ENCODE measurements at places on chromosomes 1 and 21.

- no peak for DNase-seq
Observed at GRCh38 chr1:8091691-8092090, 65.6 kb upstream of the ERRFI1 start.

DNA sequence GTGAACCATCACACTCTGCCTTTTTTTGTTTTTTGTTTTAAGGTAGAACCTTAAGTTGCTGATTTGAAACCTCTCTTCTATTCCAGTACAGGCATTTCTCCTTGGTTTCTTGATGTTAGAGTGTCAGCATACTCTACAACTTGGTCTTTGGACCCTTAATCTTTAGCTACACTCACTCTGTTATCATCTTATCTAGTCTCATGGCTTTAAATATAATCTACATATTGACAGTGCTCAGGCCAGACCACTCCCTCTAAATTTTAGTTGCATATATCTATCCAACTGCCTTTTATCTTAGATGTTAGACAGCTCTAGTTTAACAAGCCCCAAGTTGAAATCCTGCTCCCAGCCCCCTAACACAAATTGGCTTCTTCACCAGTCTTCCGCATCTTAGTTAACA, 22.1 kb downstream of the NME7 start:
- no peak for DNase-seq

DNA sequence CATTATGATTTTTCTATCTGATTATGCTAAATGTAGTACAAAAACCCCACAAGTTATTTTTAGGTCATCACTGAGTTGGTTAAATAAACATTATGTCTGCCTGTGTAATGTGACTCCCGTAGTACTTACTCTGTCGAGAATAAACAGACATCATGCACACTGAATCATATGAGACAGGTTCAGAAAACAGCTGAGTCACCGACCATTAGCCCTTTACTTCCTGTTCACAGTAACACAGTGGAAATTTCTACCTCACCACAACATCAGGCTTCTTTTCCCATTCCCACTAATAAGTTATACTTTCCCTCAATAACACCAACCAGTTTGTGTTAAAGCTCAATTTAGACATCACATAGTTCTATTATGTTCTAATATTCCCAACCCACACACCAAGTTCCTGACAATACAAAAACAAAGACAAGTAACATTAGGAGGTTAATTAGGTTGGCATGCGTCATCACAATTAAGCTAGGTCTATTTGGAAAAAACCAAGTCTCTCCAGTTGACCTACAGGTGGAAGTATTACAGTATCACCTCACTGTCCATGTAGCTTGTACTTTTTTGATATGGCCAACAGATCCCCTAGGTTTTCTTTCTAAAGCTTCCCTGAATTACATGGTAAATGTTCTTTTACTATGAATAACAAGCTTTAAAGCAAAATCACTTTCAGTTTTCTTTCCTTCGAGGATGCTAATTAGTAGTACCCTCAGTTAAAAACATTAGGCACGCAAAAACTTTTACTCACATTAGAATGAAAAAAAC, 154.2 kb downstream of the EIF4G3 start:
- DNase-seq = no peak

DNA sequence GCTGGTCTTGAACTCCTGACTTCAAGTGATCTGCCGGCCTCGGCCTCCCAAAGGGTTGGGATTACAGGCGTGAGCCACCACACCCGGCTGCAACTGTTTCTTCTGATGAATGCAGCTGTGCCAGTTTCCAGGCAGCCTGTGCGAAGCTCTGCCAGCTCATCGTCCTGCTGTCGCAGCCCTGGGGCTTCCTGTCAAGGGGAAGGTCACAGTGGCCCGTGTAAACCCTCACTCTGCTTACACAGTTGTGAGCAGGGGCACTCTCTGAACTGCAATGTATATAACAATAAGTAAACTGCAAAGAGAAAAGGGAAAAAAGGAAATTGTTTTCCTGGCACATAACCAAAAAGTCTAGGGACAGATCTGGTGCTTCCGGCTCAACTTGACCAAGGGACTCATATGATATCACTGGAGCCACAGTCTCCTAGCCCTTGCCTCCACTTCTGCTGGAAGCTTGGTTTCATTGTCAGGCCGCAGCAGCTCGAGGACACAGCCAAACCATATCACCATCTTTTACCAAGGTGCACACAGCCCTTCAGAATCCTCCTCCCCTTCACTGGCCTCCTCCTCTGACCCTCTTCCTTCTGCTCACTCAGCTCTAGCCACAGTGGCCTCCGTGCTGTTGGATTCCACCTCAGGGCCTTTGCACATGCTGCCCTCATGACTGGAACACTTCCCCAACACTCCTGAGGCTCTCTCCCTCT, 22.8 kb upstream of the LBR start:
- no peak for DNase-seq

DNA sequence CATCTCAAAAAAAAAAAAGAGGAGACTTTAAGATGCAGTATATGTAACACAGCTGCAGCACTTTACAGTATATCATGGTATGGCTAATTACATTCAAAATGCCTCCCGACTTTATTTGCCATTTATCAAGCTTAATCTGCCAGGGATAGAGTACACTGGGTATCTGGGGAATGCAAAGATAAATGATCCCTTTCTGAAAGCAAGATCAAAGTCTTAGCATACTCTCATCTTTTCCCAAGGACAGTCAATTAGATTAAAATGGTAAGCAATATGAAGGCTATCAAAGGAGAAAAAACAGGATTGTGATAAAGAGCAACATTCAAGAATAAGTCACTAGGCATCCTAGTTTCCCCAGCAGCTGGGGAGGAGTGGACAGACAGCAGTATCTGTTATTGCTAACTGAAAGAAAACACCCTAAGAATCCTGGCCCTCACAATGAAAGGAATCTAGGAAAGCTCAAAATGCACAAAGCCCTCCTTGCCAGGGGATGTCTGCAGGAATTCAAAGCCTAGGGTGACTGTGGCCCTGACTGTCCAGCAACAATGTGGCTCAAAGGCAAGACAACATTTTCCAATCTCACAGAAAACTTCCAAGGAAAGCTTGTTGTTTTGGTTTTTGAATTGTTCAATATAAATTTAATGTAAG, 56.7 kb upstream of the RAP1GAP start:
- no peak for DNase-seq

DNA sequence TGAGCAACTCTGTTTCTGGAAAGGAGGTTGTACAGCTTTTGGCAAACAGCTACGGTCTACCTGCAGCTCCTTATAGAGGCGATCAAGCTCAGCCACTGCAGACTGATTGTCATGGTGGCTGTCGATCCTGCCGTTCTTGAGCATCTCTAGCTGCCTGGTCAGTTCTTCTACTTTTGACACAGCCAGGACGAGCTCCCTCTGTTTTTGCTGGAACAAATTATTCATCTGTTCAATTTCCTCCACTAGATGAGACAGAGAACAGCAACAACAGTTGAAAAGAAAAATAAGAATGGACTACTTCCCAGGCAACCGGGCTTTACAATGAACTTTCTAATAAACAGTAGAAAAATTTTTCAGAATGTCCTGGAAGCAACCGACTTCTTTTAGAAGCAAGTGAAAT, 42.5 kb downstream of the TP53BP2 start:
- DNase-seq = no peak

- DNase-seq = no peak
Observed at GRCh38 chr21:46322351-46323226, 1.1 kb downstream of the C21orf58 start.

DNA sequence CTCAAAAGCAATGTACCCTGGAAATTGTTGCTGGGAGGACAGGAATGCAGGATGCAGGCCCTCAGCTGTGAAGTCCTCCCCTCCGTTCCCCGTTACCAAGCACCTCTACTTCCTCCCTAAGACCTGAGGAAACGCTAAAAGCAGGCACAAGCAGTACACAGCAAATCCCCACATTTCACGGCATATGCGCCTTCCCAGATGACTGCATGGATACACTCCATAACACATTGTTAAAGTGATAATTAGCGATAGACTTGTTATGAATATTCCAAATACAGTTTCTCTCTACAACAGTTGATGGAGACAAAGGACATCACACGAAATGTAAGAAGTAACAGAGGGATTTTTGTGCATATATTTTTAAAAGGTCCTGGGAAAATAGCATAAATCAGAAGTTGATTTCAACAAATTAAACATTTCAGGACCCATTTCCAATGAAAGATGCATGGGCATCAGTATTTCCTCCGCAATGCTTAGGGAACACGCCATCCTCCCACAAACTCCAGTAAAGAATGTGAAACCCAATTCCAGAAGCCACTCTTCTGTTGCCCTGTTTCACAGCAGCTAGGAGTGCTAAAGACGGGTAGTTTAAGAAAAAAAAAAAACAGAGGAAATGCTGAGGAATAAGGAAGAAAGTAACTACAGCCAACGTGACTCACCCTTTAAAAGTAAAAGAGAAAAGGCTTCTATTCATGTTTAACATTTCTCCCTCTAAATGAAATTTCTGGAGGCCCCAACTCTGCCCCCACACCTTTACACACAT, 75.5 kb downstream of the HIVEP3 start:
- DNase-seq = no peak

GRCh38 chr1:203120325-203121153, 7.0 kb upstream of the ADORA1 start:
- DNase-seq = no peak

GRCh38 chr1:7941437-7941793, 776 bp upstream of the TNFRSF9 start:
- DNase-seq = no peak

GRCh38 chr1:225691377-225691776, 38.5 kb upstream of the ENAH start:
- DNase-seq = no peak

GRCh38 chr1:56517404-56518130, 61.8 kb downstream of the PLPP3 start:
- no peak for DNase-seq

DNA sequence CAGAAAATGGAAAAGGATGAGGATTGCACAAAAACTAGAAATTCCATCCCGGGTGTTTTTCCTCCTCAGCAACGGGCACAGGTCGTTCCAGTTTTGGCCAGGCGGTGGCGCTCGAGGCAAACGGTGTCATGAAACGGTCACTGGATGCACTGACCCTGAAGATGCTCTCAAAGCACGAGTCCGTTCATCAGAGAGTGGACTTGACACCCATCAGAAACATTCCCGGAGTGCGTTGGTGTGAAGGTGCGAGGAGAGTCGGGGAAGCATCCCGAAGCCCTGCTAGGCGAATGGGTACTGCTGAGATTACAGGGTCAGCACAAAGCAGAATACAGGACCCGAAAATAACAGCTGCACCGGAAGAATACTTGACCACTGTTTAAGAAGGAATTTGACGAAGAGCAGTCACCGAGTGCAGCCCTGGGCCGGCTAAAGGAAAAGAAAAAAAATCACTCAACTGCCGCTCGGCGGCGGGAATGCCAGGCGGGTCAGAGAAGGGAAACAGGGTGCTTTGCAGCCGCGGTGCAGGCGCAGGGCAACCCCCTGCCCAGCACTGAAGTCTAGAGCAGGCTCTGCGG, 71.7 kb upstream of the ETS2 start:
- peak; percentile 8 for DNase-seq

GRCh38 chr1:7177021-7177420, 391.8 kb downstream of the CAMTA1 start:
- no peak for DNase-seq

GRCh38 chr1:53061859-53062707, at the start of gene PODN:
Gene PODN (plus strand): TSS chr1:53062213. CDS start chr1:53069856, 7,643 bp downstream.
- no peak for DNase-seq

- DNase-seq = no peak
Observed at GRCh38 chr1:165524639-165525285, 19.0 kb upstream of the LRRC52 start.

DNA sequence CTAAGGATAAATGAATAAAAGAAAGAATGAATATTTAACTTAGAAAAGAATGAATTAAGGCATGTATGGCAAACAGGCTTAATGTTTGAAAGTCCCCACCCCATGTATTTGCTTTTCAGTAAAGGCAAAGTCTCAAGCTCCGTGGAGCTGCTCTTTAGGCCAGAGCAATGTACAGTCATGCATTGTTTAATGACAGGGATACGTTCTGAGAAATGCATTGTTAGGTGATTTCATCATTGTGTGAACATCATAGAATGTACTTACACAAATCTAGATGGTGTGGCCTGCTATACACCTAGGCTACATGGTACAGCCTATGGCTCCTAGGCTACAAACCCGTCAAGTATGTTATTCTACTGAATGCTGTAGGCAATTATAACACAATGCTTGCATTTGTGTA, 51.6 kb upstream of the SPATA6 start:
- no peak for DNase-seq

- DNase-seq = no peak
Observed at GRCh38 chr1:168654198-168654915, 74.6 kb downstream of the DPT start.

GRCh38 chr1:228337711-228338520, 68.7 kb downstream of the TRIM11 start:
- DNase-seq = no peak

DNA sequence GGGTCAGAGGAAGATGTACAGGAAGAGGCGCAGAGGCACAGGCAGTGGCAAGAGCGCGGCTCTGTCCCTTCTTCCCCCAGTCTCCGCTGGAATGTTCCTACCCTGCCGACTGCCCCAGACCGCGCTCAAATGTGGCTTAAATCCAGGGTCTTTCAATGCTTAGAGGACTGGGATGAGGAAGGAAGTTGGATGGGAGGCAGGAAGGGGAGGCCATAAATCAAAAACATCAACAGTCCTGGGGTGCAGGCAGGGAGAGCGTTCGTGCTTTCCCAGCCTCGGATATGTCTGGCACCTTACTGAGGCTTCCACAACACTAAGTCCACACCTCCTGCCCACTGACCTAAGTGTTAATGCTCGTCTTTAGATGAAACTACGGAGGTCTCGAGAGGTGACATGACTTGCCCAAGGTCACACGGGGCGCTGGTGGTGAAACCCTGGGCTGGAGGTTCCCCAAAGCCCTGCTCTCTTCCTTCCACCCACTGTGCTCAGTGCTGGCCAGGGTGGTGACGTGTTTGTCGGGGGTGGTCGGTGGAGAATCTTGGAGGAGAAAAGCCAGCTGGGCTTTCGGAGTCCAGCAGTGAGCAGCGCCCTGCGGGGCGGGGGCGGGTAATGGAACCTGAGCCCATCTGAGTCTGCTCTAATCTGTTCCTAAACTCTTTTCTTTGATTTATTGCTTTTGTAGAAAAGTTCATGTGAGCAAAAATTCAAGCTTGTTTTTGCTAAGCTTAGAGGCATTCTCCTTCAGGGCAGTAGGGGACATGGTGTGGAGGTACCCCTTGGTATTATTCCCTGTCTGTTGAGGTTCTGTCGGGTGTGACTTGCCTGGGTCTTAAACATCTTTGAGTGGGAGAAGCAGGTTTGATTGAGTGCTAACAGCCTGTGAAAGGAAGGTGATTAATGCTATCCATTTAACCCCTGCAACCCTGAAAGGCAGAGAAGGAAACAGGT, 708 bp downstream of the CDA start:
- no peak for DNase-seq

DNA sequence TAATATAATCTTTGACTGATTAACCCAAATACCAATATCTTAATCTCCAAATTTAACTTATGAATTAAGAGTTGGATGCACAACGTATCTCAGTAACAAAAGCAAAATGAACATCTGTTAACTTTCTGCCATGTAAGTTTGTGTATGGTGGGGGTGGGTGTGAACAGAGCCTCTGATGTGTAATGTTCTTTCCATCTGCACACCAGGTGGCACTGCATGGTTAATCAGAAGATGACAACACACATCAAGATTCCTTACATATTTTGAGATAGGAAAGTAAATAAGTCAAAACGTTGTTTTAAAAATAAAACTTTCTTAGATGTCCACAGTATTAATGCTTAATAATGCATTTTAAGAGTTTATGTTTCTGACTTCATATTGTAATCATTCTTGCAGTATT, 251.9 kb downstream of the DPYD start:
- DNase-seq = no peak

Data from esophagus squamous epithelium (tissue), 5 donors.